Mesendoderm (in vitro differentiated cells): ENCODE measurements at places on chromosomes 12 and 14.

DNA sequence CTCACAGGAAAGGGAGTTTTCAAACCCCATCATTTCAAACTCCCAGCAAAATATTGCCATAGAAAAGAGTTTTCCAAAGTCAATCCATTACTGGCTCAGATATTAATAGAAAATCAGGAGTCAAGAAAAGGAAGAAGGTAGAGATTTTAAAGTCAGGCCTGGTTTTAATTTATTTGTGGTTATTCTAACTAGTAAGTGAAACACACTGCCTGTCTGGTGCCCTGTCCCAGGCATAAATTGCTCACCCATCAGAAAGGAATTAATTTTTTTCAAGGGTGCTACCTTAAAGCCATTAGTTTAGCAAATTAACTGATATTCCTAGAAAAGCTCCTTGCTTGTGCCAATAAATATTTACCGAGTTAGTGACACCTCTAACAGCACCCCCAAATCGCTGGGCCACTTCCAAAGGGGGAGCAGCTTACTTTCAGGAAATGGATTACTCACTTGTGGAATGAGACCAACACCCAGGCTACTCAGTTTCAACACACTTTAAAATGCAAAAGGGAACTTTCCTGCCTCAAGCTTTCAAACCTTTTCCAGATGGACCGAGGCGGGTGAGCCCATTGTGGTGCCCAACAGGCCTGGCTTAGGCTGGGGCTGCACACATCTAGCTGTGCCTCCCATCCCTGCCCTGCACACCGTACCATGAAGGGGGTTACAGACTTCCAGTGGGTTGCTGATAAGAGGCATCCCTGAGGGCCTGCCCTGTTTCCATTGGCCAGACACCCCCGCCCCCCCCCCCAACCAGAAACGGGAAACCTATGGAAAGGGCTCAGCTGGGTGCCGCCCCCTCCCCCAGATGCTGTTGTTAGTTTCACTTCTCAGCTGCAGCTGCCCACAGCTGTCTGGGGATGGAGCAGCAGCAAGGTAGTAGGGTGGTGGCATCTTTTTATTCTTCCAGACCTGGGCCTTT, 117.2 kb downstream of the SAMD4A start:
- peaks cover 3% of the 10 kb centered on the region for H3K4me1 ChIP-seq
- peak overlapping the region; percentile 45 for H3K27ac ChIP-seq
- no peaks in the 10 kb centered on the region for H3K27me3 ChIP-seq
- no peak overlapping the region for H3K4me3 ChIP-seq
- no peaks in the 10 kb centered on the region for H3K36me3 ChIP-seq

DNA sequence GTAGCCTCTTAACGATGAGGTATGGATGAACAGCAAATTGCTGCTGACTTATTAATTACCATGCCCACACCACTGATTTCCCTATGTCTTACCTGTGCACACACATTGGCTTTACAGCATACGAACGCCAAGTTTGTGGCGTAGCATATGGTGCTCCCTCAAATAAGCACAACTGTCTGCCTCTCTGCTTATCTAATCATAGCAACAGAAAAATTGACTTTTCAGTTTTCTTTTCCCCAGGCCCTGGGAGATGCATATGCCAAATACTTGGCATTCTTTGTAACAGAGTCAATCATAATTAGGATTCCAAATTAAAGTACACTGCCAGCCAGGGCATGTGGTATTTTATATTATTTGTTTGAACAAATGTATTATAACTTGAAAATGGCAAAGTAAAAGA, 625.5 kb downstream of the DIO2 start:
- H3K36me3 ChIP-seq = no peaks in the 10 kb centered on the region
- H3K27ac ChIP-seq = no peak overlapping the region
- peaks cover 2% of the 10 kb centered on the region for H3K4me1 ChIP-seq
- no peak overlapping the region for H3K4me3 ChIP-seq

GRCh38 chr14:83734431-83734830, 1795.5 kb upstream of the FLRT2 start:
- no peaks in the 10 kb centered on the region for H3K36me3 ChIP-seq
- no peak overlapping the region for H3K4me3 ChIP-seq

- H3K4me3 ChIP-seq = no peak overlapping the region
- H3K27ac ChIP-seq = no peak overlapping the region
- no peak for DNase-seq
- no peaks in the 10 kb centered on the region for H3K27me3 ChIP-seq
- no peaks in the 10 kb centered on the region for H3K36me3 ChIP-seq
Observed at GRCh38 chr12:20483776-20484175, 115.4 kb downstream of the PDE3A start.

- no peaks in the 10 kb centered on the region for H3K4me1 ChIP-seq
- H3K36me3 ChIP-seq = peaks cover 2% of the 10 kb centered on the region
- H3K4me3 ChIP-seq = no peak overlapping the region
- no peaks in the 10 kb centered on the region for H3K27me3 ChIP-seq
- no peak overlapping the region for H3K27ac ChIP-seq
Observed at GRCh38 chr12:96258104-96258961, 64.2 kb downstream of the ELK3 start.

- no peak for DNase-seq
- H3K4me1 ChIP-seq = no peaks in the 10 kb centered on the region
- H3K27me3 ChIP-seq = no peaks in the 10 kb centered on the region
- H3K27ac ChIP-seq = no peak overlapping the region
- no peak overlapping the region for H3K4me3 ChIP-seq
Observed at GRCh38 chr14:104107611-104108569, 22.4 kb downstream of the ASPG start.

GRCh38 chr12:123011701-123012100, 31.2 kb downstream of the ARL6IP4 start:
- H3K4me1 ChIP-seq = no peaks in the 10 kb centered on the region
- no peaks in the 10 kb centered on the region for H3K36me3 ChIP-seq
- no peak overlapping the region for H3K4me3 ChIP-seq
- no peak overlapping the region for H3K27ac ChIP-seq

DNA sequence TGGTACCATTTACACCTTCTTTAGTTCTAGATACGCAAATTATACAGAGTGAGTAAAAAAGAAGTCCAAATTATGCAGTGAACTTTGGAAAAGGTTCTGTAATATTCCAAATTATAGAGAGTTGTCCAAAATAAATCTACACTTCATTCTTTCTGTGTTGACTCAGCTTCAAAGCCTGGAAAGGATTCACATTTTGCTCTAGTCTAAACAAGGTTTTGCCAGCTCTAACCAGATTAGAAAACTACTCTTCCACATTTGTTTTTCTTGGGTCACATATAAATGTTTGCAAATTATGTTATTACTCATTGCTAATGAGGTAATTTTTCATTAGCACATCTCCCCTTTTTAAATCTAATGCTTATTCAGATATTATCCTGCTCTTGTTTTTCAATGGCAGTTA, 1562.4 kb upstream of the SEL1L start:
- no peaks in the 10 kb centered on the region for H3K4me1 ChIP-seq
- H3K4me3 ChIP-seq = no peak overlapping the region
- H3K27me3 ChIP-seq = no peaks in the 10 kb centered on the region
- no peak overlapping the region for H3K27ac ChIP-seq
- no peaks in the 10 kb centered on the region for H3K36me3 ChIP-seq

DNA sequence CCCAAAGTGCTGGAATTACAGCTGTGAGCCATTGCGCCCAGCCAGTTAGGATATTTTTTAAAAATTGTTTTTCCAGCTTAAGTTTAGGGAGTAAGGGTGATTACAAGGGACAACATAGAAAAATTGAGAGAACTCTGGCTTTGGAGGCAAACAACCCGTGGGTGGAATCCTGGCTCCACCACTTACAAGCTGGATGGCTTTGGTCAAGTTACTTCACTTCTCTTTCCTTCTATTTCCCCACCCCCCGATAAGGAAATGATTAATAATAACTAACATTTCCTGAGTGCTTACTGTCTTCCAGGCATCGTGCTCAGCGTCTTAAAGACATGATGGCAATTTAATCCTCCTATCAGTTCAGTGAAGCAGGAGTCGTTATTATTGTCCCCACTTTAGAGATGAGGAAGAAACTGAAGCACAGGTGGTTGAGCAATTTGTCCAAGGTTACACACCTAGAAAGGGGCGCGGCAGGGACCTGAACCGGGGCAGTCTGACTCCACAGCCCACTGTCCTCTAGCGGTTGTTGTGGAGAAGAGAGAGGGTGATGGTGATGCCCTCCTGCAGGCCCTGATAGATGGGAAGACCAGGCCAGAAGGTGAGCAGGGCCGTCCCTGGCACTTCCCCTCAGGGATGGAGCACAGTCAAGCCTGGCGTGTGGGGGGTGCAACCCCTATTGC, 16.7 kb upstream of the FAIM2 start:
- H3K4me1 ChIP-seq = no peaks in the 10 kb centered on the region
- H3K36me3 ChIP-seq = no peaks in the 10 kb centered on the region
- DNase-seq = no peak
- H3K4me3 ChIP-seq = no peak overlapping the region
- no peaks in the 10 kb centered on the region for H3K27me3 ChIP-seq

GRCh38 chr14:58882577-58883018, 244.8 kb downstream of the DACT1 start:
- H3K36me3 ChIP-seq = no peaks in the 10 kb centered on the region
- DNase-seq = peak; percentile 52
- no peaks in the 10 kb centered on the region for H3K4me1 ChIP-seq
- no peaks in the 10 kb centered on the region for H3K27me3 ChIP-seq
- no peak overlapping the region for H3K4me3 ChIP-seq
- H3K27ac ChIP-seq = no peak overlapping the region

GRCh38 chr14:72947366-72948160, 21.3 kb downstream of the DCAF4 start:
- no peak overlapping the region for H3K4me3 ChIP-seq
- H3K27me3 ChIP-seq = no peaks in the 10 kb centered on the region
- DNase-seq = no peak
- peaks cover 2% of the 10 kb centered on the region for H3K36me3 ChIP-seq

- no peak for DNase-seq
- H3K4me3 ChIP-seq = no peak overlapping the region
- peaks cover 45% of the 10 kb centered on the region for H3K36me3 ChIP-seq
- H3K27ac ChIP-seq = no peak overlapping the region
- no peaks in the 10 kb centered on the region for H3K4me1 ChIP-seq
- H3K27me3 ChIP-seq = no peaks in the 10 kb centered on the region
Observed at GRCh38 chr14:102019006-102019540, 54.7 kb downstream of the DYNC1H1 start.

DNA sequence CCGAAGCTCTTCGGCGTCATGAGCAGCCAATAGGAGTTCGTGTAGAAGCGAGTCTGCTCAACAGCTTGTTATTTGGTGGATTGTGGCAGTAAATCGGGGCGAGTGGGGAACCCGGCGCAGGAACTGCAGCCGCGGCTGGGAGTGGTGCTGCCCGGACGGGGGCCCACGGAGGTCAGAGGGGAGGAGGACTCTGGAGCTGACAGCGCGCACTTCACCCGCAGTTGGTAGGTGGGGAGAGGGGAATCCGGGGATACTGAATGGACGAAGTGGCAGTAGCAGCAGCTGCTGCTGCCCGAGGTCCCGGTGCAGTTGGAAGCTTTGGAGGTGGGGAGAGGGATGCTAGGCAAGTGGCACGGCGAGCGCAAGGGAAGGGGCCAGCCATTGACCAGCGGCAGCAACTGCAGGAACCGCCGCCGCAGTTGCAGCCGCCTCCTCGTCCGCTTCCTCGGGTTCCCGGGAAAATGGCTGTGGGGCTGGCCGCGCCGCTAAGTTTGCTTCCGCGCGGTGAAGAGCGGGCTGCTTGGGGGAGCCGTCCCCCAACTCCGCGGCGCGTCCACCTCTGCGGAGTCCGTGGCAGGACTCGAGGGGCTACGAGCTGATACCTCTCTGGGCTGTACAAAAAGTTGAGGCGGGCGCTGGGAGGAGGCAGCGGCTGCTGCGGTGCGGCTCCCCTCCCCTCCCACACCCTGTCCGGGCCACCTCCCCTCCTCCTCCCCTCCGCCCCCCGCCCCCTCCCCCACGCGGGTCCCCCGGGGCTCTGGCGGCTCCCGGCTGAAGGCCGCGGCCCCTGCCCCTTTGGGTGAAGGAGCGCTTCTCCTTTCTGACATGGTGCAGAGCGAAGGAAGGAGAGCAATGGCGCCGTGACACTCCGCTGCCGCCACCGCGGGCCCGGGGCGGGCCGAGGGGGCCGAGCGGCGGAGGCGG, at the start of gene ARID4A:
ARID4A (plus strand) TSS at position 79 of the 924 bp plus-strand sequence. CDS start 1,300 bp downstream, outside the sequence.
- peak within 1 kb of the TSS; percentile 98 for H3K4me3 ChIP-seq
- peak within 1 kb of the TSS; percentile 99 for H3K27ac ChIP-seq
- H3K4me1 ChIP-seq = no peaks in the 10 kb centered on the region
- peaks cover 4% of the 10 kb centered on the region for H3K36me3 ChIP-seq
- peak; percentile 35 for DNase-seq
- no peaks in the 10 kb centered on the region for H3K27me3 ChIP-seq

DNA sequence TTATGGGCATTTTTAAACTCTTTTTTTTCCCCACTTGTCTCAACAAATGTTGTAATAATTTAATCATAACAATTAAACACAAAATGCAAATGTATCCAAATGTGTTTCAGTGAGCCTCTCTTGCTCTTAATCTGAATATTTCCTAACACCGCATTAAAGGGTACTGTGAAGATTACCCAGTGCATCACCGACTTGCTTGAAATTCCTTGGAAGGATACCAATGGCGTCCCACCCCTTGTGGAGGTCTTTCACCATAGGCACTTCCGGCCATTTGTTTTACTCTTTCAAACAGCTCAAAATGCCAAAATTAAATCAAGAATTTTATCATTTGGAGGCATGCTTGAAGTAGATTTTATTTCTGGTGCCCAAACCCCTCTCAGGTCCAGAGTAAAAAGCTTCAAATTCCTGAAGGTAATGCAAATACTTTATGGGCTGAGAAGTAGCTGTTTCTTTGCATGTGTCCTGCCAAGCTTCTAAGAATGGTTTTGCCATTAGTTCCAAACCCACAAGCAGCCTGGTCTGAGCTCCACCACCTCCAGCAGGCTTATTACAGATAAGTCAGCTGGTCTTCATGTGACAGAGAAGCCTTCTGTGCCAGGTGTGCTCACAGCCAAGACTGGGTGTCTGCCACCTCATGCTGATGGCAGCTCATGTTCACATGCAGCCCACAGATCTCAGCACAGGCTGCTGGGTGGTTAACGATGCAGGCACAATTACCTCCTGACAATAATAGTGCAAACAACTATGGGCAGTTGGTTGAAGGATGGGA, 16.4 kb upstream of the NUDT4 start:
- no peaks in the 10 kb centered on the region for H3K36me3 ChIP-seq
- no peaks in the 10 kb centered on the region for H3K27me3 ChIP-seq
- peaks cover 2% of the 10 kb centered on the region for H3K4me1 ChIP-seq
- peak; percentile 8 for DNase-seq

DNA sequence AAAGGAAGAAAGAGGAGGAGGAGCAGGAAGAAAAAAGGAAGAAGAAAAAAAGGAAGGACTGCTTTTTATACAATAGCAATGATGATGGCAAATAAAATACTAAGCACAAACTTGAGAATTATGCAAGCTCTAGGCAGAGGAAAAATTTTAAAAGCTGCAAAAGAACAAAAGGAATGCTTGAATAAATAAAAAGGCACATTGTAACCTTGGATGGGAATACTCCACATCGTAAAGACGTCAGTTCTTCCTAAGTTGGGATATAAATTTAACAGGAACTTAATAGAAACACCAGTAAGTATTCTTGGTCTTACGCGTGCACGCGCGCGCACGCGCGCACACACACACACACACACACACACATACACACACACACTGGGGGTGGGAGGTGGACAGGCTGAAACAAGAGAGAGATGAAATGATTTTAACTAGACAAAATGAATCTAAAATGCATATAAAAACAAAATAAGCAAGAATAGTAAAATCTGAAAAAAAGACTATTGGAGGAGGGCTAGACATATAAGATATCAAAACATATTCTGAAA, 43.0 kb downstream of the SERPINA3 start:
- no peaks in the 10 kb centered on the region for H3K4me1 ChIP-seq
- no peak overlapping the region for H3K4me3 ChIP-seq
- no peaks in the 10 kb centered on the region for H3K36me3 ChIP-seq

GRCh38 chr12:49868952-49869815, 26.3 kb upstream of the BCDIN3D start:
- no peaks in the 10 kb centered on the region for H3K4me1 ChIP-seq
- H3K27ac ChIP-seq = no peak overlapping the region
- no peak overlapping the region for H3K4me3 ChIP-seq
- peak; percentile 64 for DNase-seq
- no peaks in the 10 kb centered on the region for H3K36me3 ChIP-seq
- no peaks in the 10 kb centered on the region for H3K27me3 ChIP-seq
